ENCODE measurements at places on chromosomes 2 and 18.

DNA sequence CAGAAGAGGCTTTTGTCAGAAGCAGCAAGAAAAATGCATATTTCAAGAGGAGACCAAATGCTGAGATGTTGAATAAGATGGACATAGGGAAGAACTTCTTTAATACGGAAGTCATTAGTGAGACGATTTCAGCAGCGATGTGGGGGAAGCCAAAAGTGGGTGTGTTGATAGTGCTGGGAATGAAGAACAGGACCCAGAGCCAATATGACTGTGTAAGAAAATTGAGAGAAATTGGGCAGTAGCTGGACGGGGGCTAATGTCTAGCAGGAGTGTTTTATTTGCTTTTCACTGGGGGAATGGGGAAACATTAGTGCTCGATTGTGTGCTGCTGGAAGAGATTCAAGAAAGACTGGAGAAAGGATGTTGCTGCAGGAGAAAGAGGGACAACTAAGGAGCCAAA, 788.7 kb upstream of the KLHL29 start:
- no peak for DNase-seq

GRCh38 chr2:27746325-27746724, 25.2 kb upstream of the MRPL33 start:
- DNase-seq: no peak

DNA sequence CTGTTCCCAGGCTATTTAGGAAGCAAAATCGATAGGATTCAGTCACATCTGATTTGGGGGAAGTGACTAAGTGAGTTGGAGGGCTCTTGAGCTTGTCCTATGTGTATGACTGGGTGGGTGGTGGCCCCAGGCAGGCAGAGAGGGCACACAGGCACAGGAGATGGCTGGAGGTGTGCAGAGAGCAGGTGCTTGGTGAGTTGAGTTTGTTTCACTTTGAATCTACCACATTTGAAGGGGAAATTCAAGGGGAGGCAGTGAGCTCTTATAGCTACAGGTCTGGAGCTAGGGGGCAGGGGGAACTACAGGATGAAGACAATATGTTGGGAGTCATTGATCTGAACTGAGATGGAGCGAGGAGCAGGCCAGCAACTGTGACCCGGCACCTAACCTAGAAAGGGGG, 42.5 kb upstream of the TMEM200C start:
- DNase-seq: no peak

GRCh38 chr2:23630961-23631360, 246.0 kb downstream of the KLHL29 start:
- no peak for DNase-seq

DNA sequence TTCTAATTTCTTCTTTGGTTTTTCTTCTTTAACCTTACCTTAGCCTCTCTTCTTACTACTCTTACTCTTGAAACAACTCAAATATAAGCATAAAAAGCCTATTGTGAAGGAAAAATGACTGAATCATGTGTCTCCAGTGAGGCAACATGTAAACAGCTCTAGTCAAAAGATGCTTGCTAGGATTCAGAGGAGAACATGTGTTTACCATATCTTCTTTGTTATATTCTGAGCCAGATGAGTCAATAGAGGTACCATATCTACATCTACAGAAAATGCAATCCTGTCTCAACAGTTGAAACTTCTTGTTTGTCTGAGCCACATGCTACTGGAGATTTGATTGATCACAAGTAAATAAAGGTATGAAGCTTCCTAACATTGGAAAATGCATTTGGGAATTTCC, 15.9 kb upstream of the FIGN start:
- DNase-seq: no peak

DNA sequence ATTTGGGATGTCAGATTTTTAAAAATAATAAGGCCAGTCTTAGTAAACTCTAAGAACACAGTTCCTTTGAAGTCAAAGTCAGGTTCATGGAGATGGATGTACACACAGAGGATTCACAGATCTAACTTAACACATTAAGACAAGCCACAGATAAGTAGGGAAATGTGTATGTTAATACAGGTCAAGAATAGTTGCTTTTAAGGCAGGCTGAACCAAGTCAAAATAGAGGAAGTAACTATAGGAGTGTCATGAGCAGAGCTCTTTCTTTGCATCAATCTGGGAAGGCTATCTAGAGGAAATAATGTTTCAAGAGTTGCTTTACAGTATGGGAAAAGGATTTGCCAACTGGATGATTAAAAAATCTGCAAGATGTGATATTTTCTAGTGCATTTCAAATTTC, 128.0 kb upstream of the FBXO11 start:
- DNase-seq: no peak

DNA sequence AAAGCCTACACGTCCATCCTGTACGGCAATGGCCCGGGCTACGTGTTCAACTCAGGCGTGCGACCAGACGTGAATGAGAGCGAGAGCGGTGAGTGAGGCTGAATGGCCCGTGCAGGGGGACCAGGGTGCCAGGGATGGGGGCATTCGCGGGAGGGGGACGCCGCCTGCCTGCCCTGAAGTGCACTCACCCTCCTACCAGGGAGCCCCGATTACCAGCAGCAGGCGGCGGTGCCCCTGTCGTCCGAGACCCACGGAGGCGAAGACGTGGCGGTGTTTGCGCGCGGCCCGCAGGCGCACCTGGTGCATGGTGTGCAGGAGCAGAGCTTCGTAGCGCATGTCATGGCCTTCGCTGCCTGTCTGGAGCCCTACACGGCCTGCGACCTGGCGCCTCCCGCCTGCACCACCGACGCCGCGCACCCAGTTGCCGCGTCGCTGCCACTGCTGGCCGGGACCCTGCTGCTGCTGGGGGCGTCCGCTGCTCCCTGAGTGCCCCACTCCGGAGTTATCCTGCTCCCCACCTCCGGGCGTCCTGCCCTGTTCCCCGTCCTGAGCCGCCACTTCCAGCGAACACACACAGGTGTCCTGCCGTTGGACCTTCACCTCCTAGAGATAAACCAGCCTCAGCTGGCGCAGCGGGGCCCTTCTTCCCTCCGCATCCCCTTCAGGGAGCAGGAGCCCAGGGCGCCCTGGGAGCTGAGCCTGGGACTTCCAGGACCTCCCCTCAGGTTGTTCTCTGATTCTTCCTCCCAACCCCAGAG, 2.9 kb downstream of the ALPI start:
- no peak for DNase-seq

GRCh38 chr2:8402222-8402621, 279.6 kb upstream of the ID2 start:
- no peak for DNase-seq

- DNase-seq: no peak
These were observed 5.8 kb downstream of the TWIST2 start for GRCh38 chr2:238853721-238854120.

DNA sequence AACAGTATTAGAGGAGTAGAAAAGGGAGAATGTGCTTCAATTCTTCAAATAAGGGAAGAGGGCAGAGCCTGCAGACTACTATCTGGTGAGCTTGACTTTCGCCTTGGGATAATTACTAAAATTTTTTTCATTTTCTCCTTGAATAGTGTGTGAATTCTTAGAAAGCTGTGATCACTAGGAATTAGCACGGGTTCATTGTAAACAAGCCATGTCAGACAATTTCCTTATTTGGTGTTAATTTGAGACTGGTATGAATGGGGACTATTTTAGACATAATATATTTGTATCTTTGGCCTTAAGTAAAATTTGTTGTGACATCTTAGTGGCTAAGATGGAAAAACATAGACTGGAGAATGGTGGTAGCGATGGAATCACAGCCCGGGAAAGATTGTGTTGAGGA, 66.6 kb downstream of the MYO3B start:
- DNase-seq: no peak

DNA sequence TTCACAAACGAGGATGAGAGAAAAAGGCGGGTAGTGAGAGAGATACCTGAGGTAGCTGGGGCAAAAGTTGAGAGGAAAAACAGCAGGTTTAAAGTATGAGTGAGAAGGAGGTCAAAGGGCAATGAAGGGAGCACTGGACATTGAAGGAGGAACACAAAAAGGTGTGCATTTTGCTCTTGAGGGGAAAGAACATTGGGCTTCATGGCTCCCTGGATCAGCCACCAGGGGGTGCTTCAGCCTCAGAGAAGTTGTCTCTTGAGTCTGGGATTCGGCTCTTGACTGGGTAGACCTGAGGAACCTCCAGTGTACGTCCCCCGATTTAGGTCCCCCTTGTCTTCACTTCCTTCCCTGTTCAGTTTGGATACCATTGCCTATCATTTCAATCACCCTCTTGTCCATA, 128.5 kb downstream of the RAPGEF4 start:
- DNase-seq: no peak

- no peak for DNase-seq
These were observed 43.5 kb upstream of the ACVR1C start for GRCh38 chr2:157672129-157672528.

DNA sequence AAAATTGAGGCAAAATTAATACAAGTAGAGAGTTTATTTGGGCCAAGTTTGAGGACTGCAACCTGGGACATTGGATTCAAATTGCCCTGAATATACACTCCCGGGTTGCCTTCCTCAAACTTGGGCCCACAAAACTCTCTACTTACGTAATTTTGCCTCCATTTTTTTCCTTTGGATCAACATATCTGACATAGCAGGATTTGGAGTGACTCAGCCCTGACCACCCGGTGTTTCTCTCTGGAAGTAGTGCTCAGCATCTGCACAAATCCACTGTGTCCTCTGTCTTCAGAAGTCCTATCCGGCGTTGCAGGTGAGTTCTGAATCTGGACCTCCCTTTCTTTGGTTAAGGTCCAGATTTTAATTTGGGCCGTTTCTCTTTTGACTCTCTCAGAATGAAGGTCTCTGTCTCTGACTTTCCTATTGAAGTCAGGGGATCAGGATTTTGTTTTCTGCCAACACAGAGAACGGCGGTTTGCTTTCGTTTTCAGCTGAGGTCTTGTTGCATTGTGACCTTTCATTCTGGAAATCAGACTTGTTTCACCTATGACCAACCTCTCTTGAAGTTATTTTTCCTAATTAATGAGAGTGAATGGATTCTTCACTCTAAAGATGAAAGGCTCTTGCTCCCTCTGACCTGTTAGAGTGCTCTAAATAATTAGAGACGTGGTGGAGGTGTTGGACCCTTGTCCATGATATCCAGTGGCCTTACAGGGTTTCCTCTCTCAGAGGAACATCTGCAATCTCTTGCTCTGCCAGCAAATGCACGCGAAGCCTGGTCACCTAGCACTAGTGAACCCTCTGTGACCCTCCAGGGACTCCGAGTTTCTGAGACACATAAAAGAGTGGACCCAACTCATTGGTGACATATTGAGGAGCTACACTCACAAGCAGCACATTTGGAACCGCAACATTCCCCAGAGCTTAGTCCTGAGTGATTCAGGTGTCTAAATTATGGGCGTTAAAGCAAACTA, 13.6 kb downstream of the TCF23 start:
- no peak for DNase-seq

DNA sequence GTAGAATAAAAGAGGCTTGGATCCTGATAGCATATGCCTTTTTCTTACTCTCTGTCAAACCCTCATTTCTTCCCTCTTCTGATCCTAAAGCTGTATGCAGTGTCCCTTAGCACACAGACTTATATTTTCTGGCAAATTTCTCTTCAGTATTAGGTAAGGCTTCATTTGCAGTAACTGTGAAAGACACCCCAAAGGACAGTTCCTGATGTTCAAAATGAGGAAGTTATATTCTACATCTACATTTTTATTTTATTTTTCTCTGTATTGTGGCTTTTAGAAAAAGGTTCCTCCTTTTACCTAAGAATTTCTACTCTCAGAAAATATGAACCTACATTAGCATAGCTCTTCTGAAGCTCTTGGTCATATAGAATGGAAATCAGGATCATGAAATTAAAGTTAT, 261.7 kb downstream of the PDE11A start:
- DNase-seq: no peak

DNA sequence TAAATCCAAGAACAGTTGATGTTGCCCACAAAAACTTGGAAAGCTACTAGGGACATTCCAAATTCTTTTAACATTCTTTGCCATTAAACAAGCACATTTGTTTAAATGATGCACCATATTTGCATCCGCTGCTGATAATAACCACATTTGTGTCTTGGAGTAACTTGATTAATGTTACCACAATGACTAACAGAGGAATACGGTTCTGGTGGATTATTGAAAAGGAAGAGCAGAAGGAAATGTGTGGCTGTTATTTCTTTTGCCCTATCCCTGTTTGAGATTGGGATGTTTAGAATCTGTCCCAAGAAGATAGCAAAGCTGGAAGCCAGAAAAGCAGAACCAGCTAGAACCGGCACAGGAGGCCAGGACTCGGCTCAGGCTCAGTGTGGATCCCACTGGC, 39.2 kb upstream of the RASGRP3 start:
- DNase-seq: no peak

GRCh38 chr2:18883616-18884456, 294.5 kb upstream of the NT5C1B start:
- no peak for DNase-seq

- no peak for DNase-seq
These were observed 142.1 kb downstream of the FAM124B start for GRCh38 chr2:224259831-224260230.

- DNase-seq: no peak
These were observed 425.5 kb upstream of the PKDCC start for GRCh38 chr2:41622301-41622700.

DNA sequence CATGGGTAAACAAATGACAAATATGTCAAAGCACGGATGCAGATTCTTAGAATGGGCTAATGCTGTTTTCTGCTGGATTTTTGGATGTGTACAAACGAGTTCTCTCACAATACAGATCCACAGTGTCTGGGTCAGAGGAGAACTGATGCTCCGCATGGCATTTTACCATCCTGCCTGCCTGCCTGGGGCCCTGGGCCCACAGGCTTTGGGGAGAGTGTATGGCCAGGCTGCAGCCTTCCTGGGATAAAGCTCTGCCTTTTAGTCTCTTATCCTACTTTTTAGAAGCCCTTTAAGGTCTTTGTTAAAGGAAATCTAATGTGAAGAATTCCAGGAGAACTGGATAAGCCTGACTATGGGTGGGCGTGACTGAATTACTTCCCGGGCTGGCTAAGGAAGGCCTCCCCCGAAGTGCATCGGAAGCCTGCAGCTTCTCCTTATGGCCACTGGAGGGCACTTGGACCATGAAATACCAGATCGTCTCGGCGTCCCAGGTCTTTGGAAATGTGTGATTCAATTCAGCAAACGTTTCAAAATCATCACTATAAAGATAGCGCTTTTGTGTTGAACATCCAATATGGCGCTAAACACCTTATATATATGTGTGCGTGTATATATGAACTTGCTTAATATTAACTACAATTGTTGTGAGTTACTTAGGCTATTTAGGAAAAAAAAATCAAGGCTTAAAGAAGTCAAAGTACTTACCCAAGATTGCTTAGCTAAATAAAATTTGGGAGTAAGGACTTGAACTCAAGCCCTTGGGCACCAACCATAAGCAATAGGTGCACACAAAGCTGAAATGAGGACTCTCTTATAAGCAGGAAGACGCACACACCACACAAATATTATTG, 15.2 kb upstream of the DNPEP start:
- peak; percentile 20 for DNase-seq

GRCh38 chr2:54864727-54865126, 141.3 kb downstream of the EML6 start:
- no peak for DNase-seq

GRCh38 chr2:95345081-95345562, 48.0 kb downstream of the KCNIP3 start:
- no peak for DNase-seq
